ENCODE measurements at places on chromosomes 2 and 18.
A peak's percentile ranks its signal among the peaks of the same experiment; 100 is the strongest.

DNA sequence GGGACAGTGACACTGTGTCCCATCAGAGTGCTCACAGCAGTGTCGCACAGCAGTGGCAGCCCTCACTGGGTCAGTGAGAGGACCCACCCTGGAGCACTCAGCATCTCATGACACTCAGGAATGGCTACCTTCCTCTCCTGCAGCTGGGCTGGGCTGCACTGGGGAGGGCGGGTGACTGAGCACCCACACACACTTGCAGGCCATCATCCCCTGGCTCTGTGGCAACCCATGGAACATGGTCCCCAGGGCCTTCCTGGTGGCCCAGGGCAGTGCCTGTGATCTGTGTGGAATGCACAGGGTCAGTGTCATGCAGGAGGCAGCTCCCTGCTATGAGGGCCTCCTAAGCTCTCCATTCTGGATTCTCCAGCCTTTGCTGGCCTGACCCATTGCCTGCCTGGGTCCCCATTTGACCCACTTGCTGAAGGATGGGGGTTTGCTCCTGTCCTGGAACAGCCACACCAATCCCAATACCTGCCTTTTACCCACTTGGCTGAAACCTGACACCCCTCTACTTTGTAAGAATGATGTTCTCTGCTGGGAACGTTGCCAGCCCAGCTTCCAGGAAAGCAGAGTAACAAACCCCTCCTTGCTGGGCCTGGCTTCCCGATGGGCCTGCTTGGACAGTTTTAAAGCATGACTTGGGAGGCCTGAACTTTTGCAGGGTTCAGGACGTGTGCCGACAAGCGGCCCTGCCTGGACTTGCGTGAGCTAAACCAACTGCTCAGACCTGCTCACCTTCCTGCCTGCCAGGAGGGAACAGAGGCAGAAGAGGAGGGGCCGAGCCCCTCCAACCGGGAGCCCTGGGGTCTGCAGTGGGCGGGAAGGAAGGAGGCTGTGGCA, 13.7 kb downstream of the HS6ST1 start:
- no peak for DNase-seq

DNA sequence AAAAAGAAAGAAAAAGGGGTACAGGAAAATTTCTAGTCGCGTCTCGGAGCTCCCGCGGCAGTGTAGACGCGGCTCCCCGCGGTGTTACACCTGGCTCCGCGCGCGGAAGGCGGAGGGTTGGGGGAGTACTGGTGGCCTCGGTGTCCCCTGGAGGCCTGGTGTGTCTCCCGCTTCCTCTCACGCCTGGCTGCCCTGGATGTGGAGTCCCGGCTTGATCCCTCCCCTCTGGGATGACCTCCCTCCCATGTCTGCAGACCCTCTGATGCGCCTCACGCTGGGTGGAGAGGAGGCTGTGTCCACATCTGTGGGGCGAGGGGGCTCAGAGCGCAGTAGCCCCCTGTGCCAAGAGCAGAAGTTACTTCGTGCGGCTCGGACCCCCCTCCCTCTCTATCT, 1.2 kb downstream of the KIF5C start:
- peak; percentile 13 for DNase-seq

- no peak for DNase-seq
These were observed 893.8 kb upstream of the CELF4 start for GRCh38 chr18:38459131-38459994.

GRCh38 chr2:195477248-195477995, 179.6 kb upstream of the SLC39A10 start:
- no peak for DNase-seq

DNA sequence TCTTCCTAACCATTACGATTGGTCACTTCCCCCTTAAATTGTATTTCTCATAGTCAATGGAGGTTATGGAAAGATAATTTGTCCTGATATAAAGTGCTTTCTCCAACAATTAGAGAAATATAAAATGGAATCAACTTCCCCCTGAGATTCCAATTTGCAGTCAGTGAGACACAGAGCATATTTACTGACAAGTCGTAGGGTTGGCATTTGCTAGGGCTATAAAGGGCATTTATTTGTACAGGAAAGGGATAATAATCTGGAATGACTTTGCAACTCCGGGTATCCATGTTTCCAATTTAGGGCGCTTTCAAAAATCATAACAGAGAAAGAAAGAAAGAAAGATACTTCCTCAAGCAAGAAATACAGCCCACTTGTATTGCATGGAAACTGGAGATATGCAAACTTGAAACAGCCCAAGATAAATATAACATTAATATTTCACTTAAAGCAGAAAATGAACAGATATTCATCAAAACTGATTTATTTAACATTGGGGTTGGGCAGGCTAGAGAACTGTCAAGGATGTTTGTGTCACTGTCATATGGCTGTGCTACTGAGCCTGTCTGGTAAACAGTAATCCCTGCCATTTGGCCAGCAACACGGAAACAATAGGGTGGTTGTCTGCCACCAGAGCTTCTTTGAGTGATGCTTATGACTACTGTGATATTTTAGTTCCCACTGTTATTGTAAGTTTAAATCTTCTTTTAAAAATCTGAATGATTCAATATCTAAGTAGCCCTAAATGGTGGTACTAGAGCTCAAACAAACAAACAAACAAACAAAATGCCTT, 621.8 kb downstream of the LRP1B start:
- no peak for DNase-seq

- DNase-seq = no peak
These were observed 19.3 kb downstream of the GPD2 start for GRCh38 chr2:156455361-156455975.

DNA sequence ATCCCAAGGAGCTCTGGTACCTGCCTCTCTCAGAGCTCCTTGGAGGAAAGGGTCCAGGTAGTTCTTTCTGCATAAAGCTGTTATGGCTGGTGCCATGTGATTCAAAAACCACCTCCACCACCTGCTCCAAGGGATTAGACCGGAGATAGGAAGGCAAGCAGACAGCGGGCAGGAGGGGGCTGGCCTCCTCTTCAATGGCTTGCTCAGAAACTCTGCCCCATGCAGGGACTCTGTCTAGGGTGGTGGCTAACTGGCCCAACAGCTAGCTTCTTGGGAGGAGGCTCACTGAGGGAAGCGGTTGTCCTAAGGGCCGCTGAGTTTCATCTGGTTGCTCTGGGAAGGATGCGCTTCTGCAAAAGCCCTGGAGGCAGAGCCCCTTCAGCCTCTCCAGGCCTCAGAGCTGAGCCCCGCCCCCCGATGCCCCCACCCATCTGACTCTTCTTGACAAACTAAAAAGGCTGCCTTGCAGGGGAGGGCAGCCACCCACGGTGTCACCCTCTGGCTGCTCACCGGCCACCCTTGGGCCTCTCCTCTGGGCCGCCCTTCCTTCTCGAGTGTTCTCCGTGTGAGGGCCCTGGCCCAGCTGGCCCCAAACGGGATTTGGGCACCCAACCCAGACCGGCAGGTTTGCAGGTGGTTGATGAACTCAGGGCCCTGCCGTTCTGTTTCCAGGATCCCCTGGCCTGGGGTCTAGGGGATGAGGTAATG, 90.2 kb downstream of the MCFD2 start:
- no peak for DNase-seq

- no peak for DNase-seq
These were observed 66.4 kb downstream of the SH3RF3 start for GRCh38 chr2:109195193-109196045.

- no peak for DNase-seq
These were observed 57.5 kb upstream of the MFF start for GRCh38 chr2:227267410-227268115.

GRCh38 chr2:48240912-48241311, 289.0 kb upstream of the STON1 start:
- DNase-seq = no peak

GRCh38 chr18:9334973-9335696, 562 bp downstream of the TWSG1 start:
- DNase-seq = peak; percentile 17

GRCh38 chr18:13145636-13146190, 72.8 kb upstream of the LDLRAD4 start:
- no peak for DNase-seq

DNA sequence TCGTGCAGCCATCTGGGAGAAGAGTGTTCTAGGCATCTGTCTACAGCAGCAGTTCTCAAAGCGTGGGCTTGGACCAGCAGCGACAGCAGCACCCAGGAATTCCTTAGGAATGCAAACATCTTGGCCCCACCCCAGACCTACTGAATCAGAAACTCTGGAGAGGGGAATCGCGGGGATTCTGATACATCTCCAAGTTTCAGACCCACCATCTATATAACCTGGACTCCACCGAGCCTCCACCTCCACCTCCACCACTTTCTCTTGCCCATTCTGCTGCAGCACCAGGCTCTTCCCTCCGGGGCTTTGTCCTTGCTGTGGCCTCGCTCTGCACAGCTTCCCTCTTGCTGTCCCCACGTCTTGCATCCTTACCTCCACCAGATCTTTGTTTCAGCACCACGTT, 256.4 kb downstream of the BCL2 start:
- no peak for DNase-seq

- DNase-seq = no peak
These were observed 8.1 kb upstream of the SFXN5 start for GRCh38 chr2:73079636-73080035.

DNA sequence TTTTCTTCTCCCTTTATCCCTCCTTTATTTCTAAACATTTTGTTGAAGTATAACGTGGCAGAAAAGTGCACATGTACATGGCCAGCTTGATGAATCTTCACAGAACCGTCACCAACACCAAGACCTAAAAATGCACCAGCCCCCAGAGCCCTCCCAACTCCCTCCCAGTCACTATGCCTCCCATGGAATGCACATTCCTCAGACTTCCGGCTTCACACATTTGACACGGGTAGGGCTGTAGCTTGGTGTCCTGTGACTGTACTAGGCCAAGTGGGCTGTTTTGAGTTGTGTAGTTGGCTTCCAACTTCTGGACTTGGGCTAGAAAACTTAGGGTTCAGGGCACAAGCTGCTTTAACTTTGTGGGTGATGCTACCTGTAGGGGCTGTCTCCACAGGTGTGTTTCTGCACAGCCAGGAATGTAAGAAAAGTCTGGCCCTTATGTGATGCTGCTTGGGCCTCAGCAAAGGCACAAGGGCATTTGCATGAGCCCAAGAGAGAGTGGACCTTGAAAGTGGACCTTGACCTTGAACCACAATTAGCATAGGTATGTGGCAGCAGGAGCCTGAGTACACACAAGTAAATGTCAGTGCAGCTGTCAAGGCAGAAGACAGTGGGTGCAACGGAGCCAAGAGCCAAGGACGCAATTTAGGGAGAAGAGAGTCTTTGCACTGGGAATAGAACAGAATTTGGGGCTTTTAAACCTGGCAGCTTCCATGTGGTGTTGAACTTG, 78.4 kb downstream of the SEPTIN10 start:
- DNase-seq = no peak

DNA sequence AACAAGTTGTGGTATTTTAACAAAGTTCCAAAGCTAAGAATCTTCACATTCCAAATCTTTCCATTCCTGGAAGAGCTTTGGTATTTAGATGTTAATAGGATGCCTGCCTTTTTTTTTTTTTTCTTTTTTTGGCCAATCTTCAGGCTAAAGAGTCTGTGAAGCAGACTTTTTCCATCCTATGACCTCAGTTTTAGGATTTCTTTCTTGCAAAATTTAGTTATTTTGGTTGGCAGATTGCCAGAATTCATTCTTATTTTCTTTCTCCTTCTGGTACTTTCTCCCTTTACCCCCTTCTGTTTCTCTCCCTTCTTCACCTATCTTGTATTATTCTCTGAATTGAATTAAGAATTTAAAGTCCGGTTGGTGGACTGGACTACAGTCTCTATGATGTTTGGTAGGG, 217.8 kb upstream of the REV1 start:
- no peak for DNase-seq

DNA sequence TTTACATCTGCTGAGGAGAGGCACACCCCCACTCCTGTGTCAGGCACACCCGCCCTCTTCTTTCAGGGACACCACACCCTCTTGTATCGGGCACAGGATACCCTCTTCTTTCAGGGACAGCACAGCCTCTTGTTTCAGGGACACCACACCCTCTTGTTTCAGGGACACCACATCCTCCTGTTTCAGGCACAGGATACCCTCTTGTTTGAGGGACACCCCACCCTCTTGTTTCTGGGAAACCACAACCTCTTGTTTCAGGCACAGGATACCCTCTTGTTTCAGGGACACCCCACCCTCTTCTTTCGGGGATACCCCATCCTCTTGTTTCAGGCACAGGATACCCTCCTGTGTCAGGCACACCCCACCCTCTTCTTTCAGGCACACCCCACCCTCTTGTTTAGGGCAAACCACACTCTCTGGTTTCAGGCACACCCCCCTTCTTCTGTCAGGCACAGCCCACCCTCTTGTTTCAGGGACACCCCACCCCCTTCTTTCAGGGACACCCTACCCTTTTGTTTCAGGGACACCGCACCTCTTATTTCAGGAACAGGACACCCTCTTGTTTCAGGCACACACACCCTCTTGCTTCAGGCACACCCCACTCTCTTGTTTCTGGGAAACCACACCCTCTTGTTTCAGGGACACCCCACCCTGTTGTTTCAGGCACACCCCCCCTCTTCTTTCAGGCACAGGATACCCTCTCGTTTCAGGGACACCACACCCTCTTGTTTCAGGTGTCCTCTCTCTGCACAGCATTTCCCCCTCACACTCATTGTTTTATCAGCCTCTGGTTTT, 96.2 kb downstream of the TPO start:
- no peak for DNase-seq

DNA sequence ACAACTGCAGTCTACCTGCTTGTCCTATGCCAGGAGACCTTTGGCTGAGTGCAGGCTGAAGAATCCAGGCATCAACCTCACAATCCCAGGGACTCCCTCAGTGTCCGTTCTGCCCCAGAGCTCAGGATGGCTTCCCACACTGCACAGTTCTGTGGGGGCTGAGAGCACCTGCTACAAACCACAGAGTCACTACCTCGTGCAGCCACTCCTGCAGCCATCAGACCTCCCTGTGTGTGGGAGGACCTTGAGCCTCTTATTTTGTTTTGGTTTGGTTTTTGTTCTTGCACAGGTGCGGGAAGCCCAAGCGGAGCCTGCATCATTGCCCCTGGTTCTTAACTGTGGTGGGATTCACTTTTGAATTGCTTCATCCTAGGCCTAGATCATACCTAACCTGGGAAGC, 31.0 kb downstream of the NAT8 start:
- no peak for DNase-seq
